ENCODE measurements at places on chromosomes 4 and X.
A peak's percentile ranks its signal among the peaks of the same experiment; 100 is the strongest.

GRCh38 chrX:74280759-74281158 is 23.2 kb upstream of the ZCCHC13 start:
- no peak overlapping the region for H3K27ac ChIP-seq
- no peaks in the 10 kb centered on the region for H3K27me3 ChIP-seq
- no peaks in the 10 kb centered on the region for H3K4me1 ChIP-seq
- H3K4me3 ChIP-seq, result no peak overlapping the region
- no peaks in the 10 kb centered on the region for H3K36me3 ChIP-seq
- no peak for DNase-seq

DNA sequence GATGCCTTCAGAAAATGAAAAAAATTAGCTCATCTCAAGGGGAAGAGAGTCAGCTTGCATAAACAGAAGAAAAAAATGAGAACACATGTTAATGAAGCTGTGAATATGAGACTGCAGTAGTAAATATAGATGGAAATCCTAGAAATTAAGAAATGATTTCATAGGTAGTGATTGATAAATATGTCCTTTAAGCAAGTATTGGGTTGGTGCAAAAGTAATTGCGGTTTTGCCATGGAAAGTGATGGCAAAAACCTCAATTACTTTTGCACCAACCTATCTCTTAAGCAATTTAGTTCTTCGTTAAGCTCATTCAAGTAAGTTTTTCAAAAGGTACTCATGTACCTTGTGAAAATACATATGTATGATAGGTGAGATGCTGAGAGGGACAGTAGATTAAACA is 400.9 kb downstream of the SH2D1A start:
- H3K36me3 ChIP-seq, result no peaks in the 10 kb centered on the region
- H3K27ac ChIP-seq, result no peak overlapping the region
- H3K27me3 ChIP-seq, result peaks cover 8% of the 10 kb centered on the region

GRCh38 chrX:2311501-2311900 is 189.3 kb downstream of the DHRSX start:
- H3K36me3 ChIP-seq, result no peaks in the 10 kb centered on the region
- no peaks in the 10 kb centered on the region for H3K4me1 ChIP-seq
- no peak for DNase-seq
- no peak overlapping the region for H3K4me3 ChIP-seq

DNA sequence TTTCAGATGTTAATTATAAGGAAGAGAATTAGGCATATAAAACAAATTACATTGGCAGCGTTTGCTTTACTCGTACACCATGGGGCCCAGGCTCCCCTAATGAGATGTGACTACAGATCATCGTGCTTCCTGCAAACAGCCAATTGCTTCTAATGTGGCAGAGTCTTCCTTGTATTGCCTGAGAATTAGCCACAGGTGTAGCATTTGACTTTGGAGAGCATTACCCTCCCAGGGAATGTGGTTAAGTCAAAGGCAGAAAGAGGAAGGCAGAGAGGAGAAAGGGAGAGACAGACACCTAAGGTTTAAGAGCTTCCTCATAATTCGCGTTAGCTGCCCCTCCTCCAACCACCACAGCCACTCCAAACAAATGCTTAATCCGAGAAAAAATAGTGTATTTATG is 97.0 kb downstream of the MID1IP1 start:
- H3K4me1 ChIP-seq, result no peaks in the 10 kb centered on the region
- DNase-seq, result no peak
- H3K27me3 ChIP-seq, result peaks cover 42% of the 10 kb centered on the region
- H3K27ac ChIP-seq, result no peak overlapping the region
- no peak overlapping the region for H3K4me3 ChIP-seq

GRCh38 chr4:163344147-163345125 is 744 bp downstream of the NPY5R start:
- DNase-seq, result no peak
- peak overlapping the region; percentile 54 for H3K27ac ChIP-seq
- H3K4me3 ChIP-seq, result peak overlapping the region; percentile 44
- no peaks in the 10 kb centered on the region for H3K36me3 ChIP-seq
- H3K27me3 ChIP-seq, result peaks cover 47% of the 10 kb centered on the region

GRCh38 chr4:129822701-129823100 is 726.7 kb downstream of the C4orf33 start:
- no peaks in the 10 kb centered on the region for H3K4me1 ChIP-seq
- no peak overlapping the region for H3K27ac ChIP-seq
- H3K27me3 ChIP-seq, result no peaks in the 10 kb centered on the region
- no peak for DNase-seq

DNA sequence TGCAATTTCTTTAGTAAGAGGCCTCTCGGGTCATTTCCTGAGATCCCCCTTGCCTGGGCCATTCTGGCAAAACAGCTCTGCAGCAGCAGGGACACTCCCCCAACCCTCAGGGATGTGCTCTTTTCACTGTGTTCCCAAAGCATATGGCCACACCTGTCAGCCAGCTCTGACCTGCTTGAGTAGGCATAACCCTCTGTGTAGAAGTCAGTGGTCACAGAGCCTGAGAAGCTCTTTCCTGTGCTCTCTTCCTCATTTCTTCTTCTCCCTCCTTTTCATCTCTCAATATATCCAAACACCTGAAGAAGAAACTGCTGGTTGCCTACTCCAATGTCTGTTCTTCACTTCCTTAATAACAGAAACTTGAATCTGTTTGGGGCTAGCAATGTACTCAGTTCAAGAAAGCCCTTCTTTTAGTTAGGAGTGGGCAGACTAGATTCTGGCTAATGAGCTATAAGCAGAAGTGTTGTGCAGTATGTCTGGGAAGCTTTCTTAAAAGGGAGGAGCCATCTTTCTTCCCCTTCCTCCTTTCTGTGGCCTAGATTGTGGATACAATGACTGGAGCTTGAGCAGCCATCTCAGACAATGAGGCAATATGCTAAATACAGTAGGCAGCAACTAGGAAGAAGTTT is 73.3 kb downstream of the PRPS1 start:
- no peak overlapping the region for H3K27ac ChIP-seq
- DNase-seq, result no peak
- H3K4me3 ChIP-seq, result no peak overlapping the region
- no peaks in the 10 kb centered on the region for H3K4me1 ChIP-seq

Data from breast epithelium (tissue), 4 donors.